ENCODE measurements at places on chromosomes 5 and 9.

- no peak for DNase-seq
Measured at GRCh38 chr5:95773335-95774059, 42.4 kb downstream of the RHOBTB3 start.

GRCh38 chr5:6810641-6811405 is 97.6 kb downstream of the TENT4A start:
- DNase-seq: no peak

DNA sequence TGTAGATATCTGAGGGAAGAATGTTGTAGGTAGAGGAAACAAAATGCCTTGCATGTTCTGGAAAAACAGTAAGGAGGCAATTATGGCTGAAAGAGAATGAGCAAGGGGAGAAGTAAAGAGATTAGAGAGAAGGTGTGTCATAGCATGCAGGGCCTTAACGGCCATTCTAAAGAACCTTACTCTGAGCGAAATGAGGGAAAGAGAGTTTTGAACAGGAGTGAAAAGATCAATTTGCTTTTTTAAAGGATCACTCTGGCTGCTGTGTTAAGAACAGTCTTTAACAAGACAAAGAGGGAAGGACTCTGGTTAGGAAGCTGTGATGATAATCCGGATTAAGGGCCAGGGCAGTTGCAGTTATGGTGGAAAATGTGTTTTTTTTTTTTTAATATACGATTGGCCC is 22.6 kb downstream of the PTBP3 start:
- no peak for DNase-seq

DNA sequence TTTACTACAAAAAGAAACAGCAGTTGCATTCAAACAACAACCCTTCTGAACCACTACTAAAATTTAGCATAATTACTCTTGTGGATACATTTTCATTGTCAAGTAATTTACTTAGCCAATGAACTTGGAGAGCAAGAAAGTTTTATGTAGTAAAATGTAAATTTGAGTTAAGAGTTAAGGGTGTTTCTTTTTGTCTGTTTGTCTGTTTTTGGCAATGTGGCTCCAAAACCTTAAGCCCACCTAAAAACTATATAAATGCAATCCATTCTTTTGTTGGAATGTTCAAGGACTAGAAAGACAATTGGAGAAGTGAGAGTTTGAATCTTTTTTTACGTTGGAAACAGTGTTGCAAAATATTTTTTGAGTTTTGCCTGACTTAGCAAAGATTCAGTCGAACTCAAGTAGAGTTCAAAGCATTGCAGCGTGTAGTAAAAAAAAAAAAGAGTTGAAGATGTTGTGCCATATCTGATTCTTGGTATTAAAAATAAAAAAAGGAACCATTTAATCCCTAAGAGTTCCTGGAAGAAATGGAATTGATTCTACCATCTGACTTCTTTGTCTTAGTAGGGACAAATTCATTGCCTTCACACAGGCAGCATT is 867 bp downstream of the SYK start:
- no peak for DNase-seq

Measured in AG09309 (cell line).